Stimulated activated CD4-positive, alpha-beta T cell treated with anti-CD3 and anti-CD28 coated beads, Interleukin-4, amount 100 ng/mL, for 48 hours (primary cell): ENCODE measurements at places on chromosomes 2 and 18.
A peak's percentile ranks its signal among the peaks of the same experiment; 100 is the strongest.

DNA sequence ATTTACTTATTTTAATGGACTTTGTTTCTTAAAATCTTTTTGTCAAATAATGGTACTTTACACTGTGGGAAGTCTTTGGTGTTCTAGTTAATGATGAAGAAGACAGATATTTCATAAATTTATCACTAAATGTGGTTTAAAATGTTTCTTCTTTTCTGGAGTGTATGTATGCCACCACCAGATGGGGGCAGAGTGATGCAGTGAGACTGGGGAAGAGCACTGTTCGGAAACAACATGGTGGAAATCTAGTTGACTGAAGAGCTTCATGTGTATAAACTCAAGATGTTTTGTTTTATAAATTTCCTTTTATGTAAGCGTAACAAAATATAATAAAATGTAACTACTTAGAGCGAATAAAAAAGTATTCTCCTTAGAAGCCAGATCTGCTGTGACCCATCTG is 195.1 kb downstream of the KCNE4 start:
- DNase-seq: no peak

GRCh38 chr2:166179201-166179600 is 51.4 kb upstream of the SCN1A start:
- DNase-seq: no peak

DNA sequence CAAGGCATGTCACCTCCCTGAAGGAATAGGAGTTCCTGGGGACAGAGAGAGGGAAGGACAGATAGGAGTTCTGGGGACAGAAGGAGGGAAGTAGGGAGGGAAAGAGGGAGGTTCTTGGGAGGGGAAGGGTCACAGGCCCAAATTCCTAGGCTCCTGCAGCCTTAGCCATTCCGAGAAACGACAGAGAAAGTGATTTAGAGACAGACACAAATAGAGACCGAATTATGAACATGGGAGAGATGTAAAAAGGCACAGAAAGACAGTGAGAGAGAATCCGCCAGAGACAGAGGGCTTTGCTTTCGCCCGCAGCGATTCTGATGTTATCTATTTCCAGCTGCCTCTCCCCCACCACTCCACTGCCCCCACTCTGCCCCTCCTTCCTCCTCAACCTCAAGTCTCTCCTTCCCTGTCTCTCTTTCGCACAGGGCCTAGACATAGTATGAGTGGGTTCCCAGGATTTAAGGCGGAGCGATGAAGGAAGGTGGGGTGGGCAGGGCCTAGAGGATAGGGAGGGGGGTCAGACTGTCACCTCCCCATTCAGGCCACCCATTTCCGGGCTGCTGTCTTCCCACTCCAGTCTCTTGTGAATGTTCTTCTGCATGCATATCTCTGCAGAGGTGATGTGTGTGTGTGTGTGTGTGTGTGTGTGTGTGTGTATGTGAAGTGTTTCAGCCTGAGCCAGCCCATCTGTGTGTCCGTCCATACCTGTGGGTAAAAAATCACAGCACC is 3.3 kb upstream of the WNT6 start:
- DNase-seq: no peak

DNA sequence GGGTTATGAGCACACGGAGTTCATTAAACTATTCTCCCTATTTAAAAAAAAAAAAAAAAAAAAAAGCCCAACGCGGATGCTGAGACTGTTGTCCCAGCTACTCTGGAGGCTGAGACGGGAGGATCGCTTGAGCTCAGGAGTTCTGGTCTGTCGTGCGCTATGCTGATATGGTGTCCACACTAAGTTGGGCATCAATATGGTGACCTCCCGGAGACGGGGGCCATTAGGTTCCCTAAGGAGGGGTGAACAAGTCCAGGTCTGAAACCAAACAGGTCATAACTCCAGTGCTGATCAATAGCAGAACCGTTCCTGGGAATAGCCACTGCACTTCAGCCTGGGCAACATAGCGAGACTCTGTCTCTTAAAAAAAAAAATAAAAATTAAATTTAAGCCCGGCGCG is 12.9 kb upstream of the ANKRD53 start:
- no peak for DNase-seq

DNA sequence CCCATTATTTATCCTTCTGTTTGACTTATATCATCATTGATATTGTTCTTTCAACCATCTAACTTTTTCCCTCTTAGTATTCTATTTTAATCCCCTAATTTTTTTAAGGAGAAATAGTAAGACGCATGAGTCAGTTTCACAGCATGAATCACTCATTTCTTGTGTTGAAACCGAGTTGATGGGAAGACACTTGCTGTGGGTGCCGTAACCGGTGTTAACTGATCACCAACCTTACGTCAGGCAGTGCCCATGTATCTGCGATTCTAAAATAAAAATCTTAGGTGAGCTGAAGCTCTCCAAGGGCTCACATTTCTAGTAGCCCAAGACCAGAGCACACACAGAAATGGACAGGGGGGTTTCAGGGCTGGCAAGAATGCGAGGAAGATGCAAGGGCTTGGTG is 348.1 kb downstream of the GALR1 start:
- no peak for DNase-seq

DNA sequence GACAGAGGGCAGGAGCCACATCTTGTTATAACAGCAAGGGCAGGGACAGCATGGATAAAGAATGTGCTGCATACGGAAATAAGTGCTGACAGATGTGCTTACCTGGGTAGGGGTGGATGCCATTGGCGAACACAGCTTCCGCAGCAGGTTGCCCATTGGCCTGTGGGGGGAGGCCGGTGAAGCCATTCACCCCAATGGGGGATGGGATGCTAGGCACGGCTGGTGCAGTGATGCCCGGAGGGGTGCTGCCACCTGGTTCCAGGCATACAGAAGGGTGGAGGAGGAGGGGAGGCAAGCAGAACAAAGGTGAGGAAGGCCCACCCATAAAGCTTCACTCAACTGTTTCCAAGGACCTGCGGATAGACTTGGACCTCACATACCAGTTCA is 294.9 kb downstream of the CELF4 start:
- DNase-seq: no peak

- peak; percentile 57 for DNase-seq
Observed at GRCh38 chr2:130920415-130921163, 83.9 kb downstream of the ARHGEF4 start.

GRCh38 chr2:176687944-176688343 is 418.7 kb downstream of the MTX2 start:
- DNase-seq: no peak

DNA sequence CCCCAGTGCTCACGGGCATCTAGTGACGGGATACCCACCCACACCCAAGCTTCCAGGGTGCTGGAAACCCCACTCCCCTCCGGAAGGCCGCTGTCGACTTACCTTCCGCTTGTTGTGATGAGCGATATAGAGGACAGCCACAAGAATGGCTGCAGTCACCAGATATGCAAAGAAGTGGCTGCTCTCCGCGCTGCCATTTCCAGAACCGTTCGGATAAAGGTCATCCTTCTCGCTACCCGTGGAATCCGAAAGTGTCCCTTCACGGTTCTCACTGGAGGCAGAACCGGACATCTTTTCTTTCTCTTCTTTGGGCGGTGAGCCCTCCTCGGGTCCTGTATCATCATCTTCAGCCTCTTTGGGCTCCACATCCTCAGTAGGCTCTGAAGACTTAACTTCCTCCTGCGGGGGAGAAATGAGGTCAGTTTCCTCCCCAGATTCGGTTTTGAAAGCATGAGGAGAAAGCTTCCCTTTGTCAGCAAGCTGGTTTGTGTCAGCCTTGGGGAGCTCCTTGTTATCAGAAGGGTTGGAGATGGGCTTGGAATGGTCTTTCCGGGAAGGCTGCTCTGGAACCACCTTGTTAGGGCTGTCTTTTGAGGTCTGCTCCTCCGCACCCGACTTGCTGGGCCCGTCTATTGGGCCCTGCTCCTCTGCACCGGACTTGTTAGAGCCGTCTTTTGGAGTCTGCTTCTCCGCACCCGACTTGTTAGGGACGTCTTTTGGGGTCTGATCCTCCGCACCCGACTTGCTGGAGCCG is 1.2 kb downstream of the TGOLN2 start:
- no peak for DNase-seq

- DNase-seq: no peak
Observed at GRCh38 chr2:11562011-11562410, 28.2 kb downstream of the GREB1 start.

DNA sequence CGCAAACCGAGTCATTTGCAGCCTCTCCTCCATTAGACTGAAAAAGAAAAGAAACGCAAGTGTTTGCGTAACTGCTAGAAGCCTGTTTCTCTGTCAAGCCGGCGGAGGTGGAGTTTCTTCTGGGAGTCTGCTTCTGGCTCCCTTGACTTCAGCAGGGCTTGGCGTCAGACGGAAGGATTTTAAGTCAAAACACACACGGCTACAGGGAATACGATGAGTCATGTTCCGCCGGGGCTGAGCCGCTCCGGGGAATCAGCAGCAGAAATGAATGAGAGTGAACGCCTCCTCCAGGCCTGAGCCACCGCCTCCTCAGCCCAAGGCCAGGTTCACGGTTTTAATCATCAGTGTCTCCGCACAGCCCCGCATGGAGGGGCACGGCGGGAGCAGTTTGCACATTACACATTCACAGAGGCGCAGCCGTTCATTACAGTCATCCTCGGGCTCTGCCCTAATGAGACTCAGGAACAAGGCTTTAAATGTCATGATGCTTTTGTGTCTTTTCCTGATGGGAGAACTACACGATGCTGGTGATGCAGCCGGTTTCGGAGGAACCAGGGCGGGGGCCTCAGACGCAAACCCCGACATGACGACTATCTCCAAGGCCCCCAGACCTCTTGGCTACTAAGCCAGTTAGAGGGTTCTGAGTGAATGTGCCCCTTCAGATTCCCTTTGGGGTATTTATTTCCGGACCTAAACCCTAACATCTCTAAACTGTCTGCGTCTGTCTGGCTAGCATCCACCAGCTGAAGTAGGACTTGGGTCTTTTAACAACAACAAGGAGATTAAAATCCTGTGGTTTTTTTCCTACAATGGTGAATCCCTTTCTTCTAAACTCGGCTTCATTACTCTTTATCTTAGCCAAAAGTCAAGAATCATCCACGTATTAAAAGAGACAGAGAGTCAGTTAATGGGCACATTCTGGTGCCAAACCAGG is 11.1 kb upstream of the SCG2 start:
- DNase-seq: no peak

GRCh38 chr2:26974352-26974751 is 3.9 kb downstream of the MAPRE3 start:
- no peak for DNase-seq

DNA sequence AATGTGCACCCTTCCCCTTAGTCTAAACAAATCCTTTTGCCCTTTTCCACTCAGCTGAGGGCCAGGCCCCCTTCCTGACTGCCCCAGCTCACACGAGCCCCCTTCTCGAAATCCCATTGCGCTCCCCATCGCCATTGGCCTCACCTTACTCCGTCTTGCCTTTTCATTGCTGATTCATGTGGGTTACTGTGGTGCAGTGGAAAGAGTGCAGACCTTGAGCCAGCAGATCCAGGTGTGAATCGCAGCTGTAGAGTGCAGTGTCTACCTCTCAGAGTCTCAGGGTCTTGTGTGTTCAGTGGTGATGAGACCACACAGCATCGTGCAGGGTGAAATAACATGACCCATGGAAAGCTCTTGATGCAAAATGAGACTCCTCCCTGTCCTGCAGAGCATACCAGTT is 132.4 kb upstream of the APCDD1 start:
- no peak for DNase-seq

DNA sequence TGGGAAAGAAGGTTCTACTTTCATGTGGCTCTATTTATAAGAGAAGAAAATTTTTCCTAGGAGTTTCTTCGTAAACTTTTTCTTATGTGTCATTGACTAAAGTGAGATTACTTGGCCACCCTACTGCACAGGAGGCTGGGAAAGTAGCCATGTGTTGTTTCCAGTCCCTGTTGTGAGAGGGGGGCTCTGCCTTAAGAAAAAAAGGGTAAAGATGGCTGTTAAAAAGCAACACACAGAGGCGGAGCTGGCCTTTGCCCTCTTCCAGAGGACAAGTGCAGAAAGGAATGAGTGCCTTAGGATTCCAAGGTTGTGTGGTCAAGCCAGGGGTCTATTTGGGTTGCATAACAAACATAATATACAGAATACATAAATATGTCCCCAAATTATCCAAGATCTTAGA is 230.0 kb upstream of the CXCR4 start:
- DNase-seq: no peak

DNA sequence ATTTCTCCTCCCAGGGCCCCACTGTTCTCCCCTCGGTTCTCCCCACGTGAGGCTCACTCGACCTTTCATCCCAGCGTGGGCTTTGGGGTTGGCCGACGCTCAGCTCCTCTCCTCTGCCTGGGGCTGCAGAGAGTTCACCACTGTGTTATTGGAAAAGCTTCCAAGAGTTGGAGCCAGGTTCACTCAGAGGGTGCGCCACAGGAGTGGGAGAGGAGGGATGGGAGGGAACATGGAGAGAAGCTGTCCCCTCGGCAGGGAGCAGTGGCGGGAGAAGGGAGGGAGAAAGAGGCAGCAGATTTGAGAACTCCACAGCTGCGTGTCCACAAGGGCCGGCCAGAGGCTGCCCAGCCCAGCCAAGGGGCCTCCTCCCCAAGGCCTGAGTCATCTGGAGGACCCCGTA is 197.1 kb upstream of the SMAD2 start:
- DNase-seq: no peak

- DNase-seq: no peak
Observed at GRCh38 chr2:105087273-105087672, 49.4 kb downstream of the MRPS9 start.

DNA sequence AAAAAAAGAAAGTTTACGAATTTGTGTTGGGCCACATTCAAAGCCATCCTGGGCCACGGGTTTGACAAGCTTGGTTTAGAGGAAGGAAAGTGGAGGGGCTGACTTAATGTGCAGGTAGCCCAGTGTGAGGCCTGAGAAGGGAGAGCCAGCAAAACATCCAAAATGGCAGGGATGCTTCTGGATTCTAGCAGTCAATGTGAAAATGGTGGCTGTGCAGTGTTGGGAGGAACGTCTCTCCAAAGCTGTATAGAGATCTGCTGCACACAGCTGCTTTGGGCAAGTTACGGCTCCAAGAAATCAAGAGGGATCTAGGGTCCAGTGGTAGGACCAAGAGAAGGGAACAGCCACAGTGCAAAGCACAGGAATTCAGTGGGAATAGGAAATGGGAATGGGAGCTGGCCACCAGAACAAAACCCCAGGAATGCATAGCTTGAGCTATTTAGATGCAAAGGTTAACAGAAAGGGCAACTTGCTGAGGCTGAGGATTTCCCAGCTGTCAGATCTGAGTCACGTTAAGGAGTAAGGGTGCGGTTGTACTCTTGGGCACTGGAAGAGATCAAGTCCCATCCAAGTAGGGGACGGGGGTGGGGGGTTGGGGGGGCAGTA is 70.6 kb downstream of the B3GNT2 start:
- no peak for DNase-seq

GRCh38 chr2:232667989-232668583 is 29.0 kb upstream of the GIGYF2 start:
- DNase-seq: no peak

- DNase-seq: no peak
Observed at GRCh38 chr2:181146171-181146570, 165.8 kb downstream of the UBE2E3 start.
